Skeletal muscle cell (primary cell): ENCODE measurements at places on chromosomes 4 and X.

DNA sequence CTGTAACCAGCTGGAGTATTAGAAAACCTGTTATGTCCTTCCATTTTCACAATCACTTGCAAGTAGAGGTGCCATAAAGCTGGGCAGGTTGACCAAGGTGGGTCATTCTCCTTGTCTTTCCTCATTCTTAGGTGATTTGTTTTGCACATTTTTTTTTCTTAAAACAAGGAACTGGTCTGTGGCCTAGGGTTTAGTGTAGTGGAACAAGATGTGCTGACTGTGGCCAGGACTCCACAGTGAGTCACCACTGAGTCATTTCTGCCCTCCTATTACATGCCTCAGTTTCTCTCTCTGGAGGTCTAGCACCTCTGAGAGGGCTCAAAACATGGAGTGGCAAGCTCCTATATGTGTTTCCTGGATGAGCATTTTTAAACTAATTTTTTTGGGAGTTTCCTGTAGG is 355.9 kb downstream of the GPM6A start:
- DNase-seq, result no peak

- no peak for DNase-seq
These were observed 23.9 kb downstream of the MANBA start for GRCh38 chr4:102736636-102737549.

DNA sequence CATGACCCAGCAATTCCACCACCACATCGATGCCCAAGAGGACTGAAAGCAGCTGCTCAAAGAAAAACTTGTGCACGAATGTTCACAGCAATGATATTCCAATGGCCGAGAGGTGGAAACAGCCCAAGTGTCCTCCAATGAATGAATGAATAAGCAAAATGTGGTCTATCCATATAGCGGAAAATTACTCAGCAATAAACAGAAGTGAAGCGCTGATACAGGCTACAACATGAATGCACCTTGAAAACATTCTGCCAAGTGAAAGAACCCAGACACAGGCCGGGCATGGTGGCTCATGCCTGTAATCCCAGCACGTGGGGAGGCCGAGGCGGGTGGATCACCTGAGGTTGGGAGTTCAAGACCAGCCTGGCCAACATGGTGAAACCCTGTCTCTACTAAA is 5.2 kb upstream of the SLC2A9 start:
- no peak for DNase-seq

DNA sequence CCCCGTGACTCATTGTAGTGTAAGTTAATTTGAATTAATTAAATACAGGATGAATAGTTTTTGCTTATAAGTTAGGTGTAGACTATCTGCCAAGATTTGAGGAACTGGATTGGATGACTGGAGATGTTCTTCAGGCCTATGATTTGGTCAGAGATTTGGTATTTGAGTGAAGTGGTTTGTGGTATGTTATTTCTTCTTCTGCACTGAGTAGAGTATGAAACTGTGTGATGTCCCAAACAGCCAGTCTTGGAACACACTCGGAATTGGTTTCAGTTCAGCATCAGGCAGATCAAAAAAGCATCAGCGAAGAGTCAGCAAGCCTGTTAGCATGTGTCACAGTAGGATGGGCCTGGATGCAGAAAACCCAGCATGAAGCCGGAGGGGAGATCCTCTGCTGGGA is 294.1 kb downstream of the ARHGAP10 start:
- DNase-seq, result peak; percentile 75

GRCh38 chr4:81685104-81685503 is 213.4 kb upstream of the RASGEF1B start:
- DNase-seq, result no peak

DNA sequence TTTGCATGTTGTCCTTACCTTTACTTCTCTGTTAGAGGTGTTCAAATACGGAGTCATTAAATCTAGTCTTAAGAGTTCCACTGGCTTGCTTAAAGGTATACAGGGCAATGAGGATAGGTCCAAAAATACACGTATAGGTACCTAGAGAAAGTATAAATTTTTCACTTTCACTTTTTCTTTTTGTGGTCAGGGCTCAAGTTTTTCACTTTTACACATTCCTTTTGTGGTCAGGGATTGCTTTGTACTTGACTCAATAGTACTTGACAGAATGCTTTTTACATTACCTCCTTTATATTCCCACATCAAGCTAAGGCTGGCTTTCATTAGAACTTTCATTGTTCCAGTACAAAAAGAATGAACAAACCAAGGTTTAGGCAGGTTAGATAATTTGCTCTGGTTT is 21.7 kb downstream of the TMEM184C start:
- DNase-seq, result no peak

DNA sequence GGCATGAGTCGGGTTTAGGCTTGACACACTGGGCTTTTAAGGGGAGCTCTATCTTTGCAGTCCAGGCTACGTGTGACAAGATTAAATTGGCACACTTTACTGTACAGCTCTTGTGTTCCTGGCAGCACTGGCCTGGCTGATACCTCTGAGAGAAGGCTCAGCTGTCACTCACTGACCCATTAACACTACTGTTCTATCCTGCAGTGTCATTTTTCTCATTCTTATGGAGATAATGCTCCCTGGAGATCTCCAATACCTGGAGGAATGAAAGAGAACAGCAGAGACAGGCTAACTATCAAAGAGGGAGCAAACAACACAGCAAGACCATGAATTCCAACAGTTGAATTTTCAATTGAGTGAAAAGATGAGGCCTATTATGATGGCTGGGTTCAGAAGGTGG is 1.7 kb upstream of the PDHA2 start:
- DNase-seq, result no peak

DNA sequence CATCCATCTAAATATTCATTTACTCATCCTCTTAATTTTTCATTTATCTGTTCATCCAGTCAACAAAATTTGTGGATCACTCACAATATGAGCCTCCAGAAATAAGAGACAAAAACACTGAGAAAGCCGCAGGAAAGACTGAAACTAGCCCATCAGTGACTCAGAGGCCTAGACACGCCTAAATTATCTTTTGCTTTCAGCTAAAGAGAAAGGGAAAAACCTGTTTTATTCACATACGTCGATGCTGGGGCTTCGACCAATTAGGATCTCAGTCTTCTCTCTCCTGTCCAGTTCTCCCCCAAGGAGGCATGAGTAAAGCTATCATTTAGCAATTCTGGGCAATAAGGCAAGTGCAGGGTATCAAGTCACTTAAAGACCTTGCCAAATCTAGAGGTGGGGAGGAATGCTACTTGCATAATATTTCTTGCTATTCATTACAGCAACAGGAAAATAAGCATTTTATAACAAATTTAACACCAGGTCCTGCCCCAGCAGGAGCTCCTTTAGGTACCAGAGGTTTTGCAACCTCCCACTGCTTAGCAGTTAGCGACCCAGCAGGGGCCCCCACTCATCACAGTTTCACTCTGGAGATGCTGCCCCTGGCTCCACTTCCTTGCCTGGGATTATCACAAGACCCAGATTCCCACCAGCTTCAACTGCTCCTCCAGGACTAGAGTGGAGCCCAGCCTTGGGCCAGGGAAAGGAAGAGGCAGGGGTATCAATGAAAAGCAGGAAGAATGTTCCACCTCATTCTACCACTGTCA is 30.1 kb upstream of the TMEM154 start:
- DNase-seq, result no peak

DNA sequence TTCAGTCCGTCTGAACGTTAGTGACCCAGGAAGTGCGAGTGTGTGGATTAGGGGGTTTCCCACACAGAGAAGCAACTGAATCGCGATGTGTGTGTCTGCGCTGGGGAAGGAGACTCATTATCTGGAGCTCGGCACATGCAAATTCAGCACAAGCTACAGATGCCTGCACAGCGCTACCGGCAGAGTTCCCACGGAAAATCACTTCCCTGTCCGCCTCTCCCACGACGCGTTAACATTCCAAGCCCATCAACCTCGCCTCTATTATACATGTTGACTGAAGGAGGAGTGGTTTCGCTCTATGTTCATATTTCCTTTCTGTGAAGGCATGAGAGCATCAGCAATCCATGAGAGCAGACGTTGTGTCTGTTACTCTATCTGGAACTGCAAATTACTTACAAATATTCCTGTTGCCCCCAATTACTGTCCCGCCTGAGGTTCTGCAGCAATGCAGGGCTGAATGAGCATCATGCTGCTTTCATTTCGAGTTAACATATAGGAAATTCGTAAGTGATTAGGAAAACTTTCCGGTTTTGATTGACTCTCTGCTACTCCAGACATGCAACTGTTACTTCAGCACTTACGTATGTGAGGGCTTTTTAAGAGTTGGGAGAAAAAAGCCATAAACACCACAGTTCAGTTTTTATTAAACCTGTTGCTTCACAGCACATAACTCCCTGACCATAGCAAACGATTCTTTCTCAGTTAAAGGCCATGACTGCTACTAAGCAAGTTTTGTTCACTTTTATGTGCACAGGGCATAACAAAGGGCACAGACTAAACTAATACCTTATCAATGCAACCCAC is 15.0 kb upstream of the MTNR1A start:
- peak; percentile 17 for DNase-seq

- no peak for DNase-seq
These were observed 133.0 kb upstream of the NAP1L5 start for GRCh38 chr4:88830598-88830997.

DNA sequence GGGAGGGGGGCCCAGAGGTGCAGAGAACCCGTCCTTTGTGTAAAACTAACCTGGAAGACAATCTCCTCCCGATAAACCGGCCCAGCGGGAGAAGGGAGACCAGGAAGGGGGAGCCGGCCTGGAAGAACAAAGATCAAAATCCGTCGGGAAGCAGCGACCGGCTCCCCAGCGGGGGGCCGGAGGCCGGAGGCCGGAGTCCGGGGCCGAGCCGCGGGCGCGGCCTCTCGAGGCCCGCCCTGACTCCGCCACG is 552 bp downstream of the ZDHHC9 start:
- DNase-seq, result no peak

DNA sequence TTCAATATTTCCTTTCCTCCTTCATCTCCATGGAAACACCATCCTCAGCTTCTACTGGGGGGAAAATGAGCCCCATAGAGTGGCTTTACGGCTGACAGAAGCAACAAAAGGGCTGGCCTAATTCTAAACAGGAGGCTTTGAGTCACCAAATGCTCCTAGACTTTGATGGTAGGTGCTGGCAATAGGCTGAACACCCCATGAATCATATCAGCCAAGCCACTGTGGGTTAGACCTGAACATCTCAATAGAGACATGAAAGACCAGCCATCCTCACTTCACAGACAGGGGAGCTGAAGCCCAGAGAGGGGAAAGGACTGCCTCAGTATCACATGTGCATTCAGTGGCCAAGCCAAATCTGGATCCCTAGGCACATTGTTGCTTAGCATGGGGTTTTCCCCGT is 107.6 kb downstream of the AMER1 start:
- DNase-seq, result no peak

DNA sequence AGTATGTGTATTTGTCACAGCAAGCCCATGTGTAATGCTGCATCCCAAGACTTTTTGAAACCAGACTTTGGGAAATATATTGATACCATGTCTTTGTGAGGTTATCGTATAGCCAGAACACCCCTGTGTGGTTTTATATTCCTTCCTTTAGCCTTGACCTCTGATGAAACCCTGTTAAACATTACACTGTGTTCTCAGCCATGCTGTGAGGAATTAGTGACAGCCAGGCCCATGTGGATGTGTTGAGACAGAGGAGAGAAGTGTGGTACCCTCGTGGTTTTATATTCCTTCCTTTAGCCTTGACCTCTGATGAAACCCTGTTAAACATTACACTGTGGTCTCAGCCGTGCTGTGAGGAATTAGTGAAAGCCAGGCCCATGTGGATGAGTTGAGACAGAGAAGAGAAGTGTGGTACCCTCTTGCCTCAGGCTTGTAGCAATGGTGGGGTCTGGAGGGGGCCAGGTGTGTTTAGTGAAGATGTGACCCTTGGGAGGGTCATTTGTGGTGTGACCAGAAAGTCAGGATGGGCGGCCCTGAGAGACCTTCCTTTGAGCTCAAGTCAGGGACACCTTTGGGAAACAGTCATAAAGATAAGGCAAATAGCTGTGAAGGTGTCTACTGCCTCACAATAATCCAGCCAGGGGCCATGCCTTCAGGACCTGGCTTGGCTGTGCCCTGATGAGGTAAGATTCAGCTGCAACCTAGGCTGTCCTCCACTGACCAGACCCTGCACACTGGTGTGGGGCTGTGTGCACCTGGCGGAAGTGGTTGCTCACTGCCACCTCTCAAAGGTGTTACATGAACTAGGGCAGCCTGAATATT is 110.0 kb downstream of the IRF2 start:
- DNase-seq, result no peak

GRCh38 chrX:153935326-153935851 is 552 bp upstream of the NAA10 start:
- DNase-seq, result no peak

GRCh38 chr4:126071346-126072333 is 756.9 kb downstream of the FAT4 start:
- peak; percentile 83 for DNase-seq

GRCh38 chr4:137065311-137065710 is 467.0 kb downstream of the PCDH18 start:
- DNase-seq, result no peak

- DNase-seq, result no peak
These were observed 107.5 kb upstream of the ENPEP start for GRCh38 chr4:110368409-110368808.

DNA sequence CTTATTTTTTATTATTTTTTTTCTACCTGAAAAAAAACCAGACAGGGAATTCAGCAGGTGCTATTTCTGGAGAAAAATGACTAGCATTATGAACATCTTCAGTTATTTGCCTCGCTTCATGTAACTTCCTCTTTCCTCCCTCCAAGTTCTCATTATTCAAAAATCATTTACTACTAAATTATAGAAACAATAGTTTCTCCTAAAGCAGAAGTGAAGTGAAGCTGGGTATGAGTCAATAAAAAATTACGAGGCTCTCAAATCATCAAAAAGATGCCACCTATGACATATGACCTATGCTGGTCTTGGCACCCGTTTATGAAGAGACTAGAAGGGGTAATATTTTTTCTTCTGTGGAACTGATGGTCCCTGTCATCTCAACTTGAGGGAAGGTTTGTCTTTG is 145.0 kb upstream of the AADAT start:
- no peak for DNase-seq

GRCh38 chrX:149469406-149469805 is 35.7 kb downstream of the IDS start:
- DNase-seq, result no peak

- no peak for DNase-seq
These were observed 95.1 kb upstream of the GALNTL6 start for GRCh38 chr4:171718069-171718468.

DNA sequence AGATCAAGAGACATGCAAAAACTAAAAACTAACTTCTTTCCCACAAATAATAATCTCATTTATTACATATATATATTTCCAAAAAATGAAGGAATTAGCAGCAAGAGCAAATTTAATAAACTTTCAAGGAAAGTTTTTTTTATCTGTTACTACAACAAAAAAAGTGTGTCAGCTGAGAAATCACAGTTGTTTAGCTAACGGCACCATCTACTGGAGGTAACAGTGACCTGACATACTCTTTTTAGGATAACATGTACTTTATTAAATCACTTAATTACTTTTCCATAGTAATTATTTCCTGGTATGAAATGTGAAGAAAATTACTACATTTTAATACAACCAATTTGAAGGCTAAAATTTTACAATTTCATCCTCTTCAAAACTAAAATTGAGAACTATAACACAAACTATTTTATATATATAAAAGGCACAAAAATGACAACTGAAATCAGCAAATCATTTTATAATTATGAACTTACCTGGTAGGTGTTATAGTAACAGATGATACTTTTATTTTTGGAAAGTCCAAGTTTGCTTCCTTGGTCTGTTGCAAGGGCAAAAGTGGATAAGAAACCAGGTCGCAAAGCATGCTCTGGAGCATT is 9.1 kb downstream of the LAMTOR3 start:
- no peak for DNase-seq

- DNase-seq, result no peak
These were observed 1.4 kb downstream of the THOC2 start for GRCh38 chrX:123731258-123731986.
